ENCODE measurements at places on chromosomes 1 and 21. TPM values are rescaled to one million over a fixed set of nuclear protein-coding genes. Genes with fewer than 3 reads are reported as not detected.
A peak's percentile ranks its signal among the peaks of the same experiment; 100 is the strongest.

Gene EPS8L3
- not detected for polyA plus RNA-seq

GRCh38 chr1:17330856-17331255, 22.9 kb downstream of the PADI4 start:
- DNase-seq = no peak
- H3K4me1 ChIP-seq = no peaks in the 10 kb centered on the region
- H3K27ac ChIP-seq = no peak overlapping the region
- H3K27me3 ChIP-seq = peaks cover 10% of the 10 kb centered on the region
- H3K36me3 ChIP-seq = no peaks in the 10 kb centered on the region
- no peak overlapping the region for H3K4me3 ChIP-seq

- H3K27me3 ChIP-seq = no peaks in the 10 kb centered on the region
- DNase-seq = no peak
- no peak overlapping the region for H3K4me3 ChIP-seq
- H3K27ac ChIP-seq = no peak overlapping the region
- peaks cover 35% of the 10 kb centered on the region for H3K4me1 ChIP-seq
Observed at GRCh38 chr1:230352537-230352936, 73.6 kb downstream of the PGBD5 start.

DNA sequence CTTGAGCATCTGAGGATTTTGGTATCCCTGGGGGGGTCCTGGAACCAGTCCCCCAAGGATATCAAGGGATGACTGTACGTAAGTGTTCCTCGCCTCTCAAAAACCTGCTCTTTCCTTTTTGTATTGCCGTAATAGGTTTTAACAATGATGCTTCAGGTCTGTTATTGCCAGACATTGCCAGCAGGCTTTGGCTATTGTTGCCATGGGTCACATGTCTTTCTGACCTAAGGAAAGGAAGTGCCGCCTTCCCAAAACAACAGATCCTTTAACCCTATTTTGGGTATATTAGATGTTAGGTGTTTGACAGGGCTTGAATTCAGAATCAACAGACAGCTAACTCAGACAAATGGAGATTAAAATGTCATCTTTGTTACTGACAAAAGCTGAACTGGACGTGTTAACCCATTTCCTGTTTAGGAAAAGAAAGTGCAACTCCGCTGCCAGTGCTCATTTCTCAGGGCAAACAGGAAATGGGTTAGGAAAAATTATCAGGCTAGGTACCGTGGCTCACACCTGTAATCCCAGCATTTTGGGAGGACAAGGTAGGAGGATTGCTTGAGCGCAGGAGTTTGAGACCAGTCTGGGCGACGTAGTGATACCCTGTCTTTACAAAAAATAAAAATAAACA, 12.4 kb upstream of the PRPF38B start:
- no peaks in the 10 kb centered on the region for H3K4me1 ChIP-seq
- DNase-seq = no peak
- no peaks in the 10 kb centered on the region for H3K36me3 ChIP-seq
- H3K27me3 ChIP-seq = no peaks in the 10 kb centered on the region
- no peak overlapping the region for H3K4me3 ChIP-seq

Gene ZMYND12
- polyA plus RNA-seq = 2.7 TPM

DNA sequence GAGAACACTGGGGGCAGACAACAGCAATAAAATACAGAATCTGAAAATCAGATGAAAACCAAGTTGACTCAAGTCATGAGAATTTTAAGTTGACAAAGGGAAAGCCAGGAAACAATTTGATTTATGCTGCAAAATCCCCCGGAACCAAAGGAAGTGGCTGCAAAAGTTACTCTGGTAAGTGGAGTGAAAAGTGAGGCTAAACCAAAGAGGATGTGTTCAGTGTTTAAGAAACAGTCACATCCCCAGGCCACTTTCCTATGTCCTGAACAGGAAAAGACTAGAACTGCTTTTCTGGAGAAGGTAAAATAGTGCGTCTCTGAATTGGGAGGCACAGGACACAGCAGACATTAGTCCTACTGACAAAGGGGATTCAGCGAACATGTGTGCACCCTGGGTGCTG, 5.9 kb downstream of the TARBP1 start:
- DNase-seq = no peak
- no peaks in the 10 kb centered on the region for H3K27me3 ChIP-seq
- peaks cover 20% of the 10 kb centered on the region for H3K4me1 ChIP-seq
- H3K36me3 ChIP-seq = no peaks in the 10 kb centered on the region
- no peak overlapping the region for H3K27ac ChIP-seq
- H3K4me3 ChIP-seq = no peak overlapping the region

Gene SNX7
- polyA plus RNA-seq = 6.8 TPM

GRCh38 chr21:26020510-26020909, 150.1 kb downstream of the APP start:
- H3K27ac ChIP-seq = no peak overlapping the region
- no peaks in the 10 kb centered on the region for H3K4me1 ChIP-seq
- no peak for DNase-seq
- peaks cover 18% of the 10 kb centered on the region for H3K36me3 ChIP-seq

DNA sequence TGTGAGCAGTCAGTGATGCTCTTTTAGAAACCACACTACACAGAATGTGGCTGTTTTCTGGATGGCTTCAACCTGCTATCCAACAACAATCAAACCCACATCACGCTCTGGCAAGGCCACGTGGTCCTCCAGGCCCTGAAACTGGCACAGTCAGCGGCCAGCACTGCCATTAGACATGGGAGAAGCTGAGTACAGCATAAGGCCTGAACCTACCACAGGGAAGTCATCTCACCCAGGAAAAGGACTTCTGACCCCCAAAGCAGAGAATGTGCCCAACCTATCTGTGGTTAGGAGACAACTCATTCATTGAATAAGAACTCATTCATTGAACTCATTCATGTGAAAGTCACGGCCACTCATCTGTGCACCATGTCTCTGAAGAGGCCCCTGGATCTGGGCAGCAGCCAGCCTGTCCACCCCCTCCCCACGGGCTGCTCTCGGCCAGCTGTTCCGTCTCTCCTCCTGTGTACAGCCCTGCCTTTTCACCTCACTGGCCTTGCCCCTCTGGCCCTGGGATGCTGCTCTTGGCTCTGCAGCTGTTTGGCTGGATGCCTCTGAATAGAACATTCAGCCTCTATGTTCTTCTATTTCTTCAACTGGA, 41.1 kb downstream of the C1orf198 start:
- no peak overlapping the region for H3K4me3 ChIP-seq
- no peaks in the 10 kb centered on the region for H3K27me3 ChIP-seq
- H3K27ac ChIP-seq = peak overlapping the region; percentile 78
- peaks cover 28% of the 10 kb centered on the region for H3K4me1 ChIP-seq
- peak; percentile 55 for DNase-seq
- H3K36me3 ChIP-seq = no peaks in the 10 kb centered on the region

- no peak for DNase-seq
- H3K4me3 ChIP-seq = no peak overlapping the region
- H3K27ac ChIP-seq = no peak overlapping the region
- no peaks in the 10 kb centered on the region for H3K36me3 ChIP-seq
Observed at GRCh38 chr1:71785450-71785849, 496.9 kb downstream of the NEGR1 start.

Gene CFAP57
- 1.3 TPM for polyA plus RNA-seq

Measured in adrenal gland (tissue), 19 donors.